ENCODE measurements at places on chromosomes 5 and 9.
A peak's percentile ranks its signal among the peaks of the same experiment; 100 is the strongest.

DNA sequence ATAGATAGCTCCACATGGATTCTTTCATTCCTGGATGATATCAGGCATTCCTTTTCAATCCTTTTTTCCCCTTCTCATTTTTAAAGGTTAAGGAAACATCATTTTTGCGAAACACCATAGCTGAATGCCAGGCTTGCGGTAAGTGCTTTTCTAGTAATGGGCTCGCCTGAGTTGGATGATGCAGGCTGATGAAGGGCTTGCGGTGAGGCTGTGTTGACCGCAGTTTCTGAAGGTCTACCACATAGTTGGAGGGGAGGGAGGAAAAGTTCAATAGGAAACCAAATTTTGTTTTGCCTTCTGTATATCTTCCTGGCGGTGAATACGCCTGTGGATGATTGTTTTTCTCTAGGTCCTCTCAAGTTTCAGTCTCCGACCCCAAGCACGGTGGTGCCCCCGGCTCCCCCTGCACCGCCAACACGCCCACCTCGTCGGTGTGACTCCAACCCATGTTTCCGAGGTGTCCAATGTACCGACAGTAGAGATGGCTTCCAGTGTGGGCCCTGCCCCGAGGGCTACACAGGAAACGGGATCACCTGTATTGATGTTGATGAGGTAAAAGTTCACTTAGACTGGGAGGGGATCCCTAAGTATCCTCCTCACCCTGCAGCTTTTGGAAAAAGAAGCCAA is 24.3 kb downstream of the THBS4 start:
- DNase-seq = no peak

- DNase-seq = no peak
Measured at GRCh38 chr5:142542906-142543305, 143.0 kb downstream of the FGF1 start.

DNA sequence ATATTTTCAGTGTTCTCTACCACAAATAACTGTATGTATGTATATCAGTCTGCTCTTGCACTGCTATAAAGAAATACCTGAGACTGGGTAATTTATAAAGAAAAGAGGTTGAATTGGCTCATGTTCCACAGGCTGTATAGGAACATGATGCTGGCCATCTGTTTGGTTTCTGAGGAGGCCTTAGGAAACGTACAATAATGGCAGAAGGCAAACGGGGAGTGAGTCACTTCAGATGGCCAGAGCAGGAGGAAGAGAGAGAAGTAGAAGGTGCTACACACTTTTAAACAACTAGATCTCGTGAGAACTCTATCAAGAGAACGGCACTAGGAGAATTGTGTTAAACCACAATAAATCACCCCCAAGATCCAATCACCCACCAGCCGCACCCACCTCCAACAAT is 121.7 kb downstream of the ADAMTS6 start:
- DNase-seq = no peak

DNA sequence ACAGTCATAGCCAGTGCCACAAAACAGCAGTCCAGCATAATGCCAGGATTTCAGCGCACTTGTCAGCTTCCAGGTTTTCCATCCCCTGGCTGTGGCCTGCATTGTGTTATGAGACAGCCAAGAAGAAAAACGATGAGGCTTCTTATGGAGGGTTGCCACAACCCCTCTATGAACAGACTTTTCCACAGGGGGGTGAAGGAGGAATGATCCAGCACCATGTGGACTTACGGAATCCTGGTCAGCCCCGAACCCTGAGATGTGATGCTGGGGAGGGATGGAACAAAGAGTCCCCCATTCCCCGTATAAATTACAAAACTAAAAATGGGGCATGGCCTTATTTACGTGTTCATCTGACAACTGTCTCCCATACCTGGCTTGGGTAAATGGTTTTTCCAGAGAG is 32.6 kb downstream of the FAXDC2 start:
- no peak for DNase-seq

DNA sequence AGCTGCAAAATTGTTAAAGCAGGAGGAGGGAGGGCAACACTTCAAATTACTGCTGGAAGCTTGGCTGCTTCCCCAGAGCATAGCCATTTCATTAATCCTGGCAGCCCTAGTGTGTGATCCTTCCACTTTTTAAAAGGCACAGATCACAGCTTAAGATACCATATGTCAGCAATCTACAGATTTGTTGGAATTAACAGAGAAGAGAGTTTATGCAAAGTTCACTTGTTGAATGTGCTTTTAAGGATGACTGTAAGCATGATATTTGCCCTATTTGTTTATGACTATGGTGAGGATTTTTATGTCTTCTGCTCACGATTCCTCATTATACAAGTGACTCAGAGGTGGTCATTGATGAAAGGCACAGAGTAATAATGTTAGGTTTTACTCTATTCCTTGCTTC is 156.0 kb upstream of the CDKN2B start:
- no peak for DNase-seq

GRCh38 chr5:36703245-36703860 is 96.9 kb downstream of the SLC1A3 start:
- no peak for DNase-seq

DNA sequence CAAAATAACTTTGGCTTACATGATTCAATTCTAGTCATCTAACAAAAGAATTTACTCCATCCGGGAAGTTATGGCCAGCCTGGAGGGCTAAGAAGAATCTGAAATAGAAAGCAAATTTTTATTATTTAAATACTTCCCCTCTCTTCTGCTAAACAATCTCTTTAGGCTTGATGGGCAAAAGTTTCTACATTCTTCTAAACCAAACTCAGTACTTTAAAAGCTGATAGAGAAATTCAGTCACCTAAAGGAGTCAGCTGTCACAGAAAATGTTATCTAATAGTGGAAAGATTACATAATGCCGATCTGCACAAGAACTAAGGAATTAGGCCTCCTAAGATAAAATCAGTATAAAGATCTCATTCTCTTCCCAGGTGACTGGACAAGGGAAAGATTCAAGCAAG is 32.4 kb downstream of the GNAQ start:
- DNase-seq = no peak

DNA sequence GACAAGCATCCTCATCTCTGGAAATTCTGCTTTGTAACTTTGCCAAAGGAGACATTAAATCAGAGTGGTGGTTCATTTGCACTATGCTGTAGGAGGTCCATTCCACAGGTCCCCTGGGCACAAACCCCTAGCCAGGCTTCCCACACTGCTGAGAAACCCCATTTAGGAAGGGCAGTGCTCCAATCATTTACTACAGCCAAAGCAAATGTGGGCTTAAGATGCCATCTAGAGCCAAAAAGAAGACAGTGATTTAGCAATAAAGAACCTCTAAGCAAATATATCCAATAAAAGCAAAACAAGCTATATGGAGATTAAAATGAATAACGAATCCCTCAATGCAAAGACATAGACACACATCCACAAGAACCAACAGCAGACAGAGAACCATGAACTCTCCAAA is 129.0 kb upstream of the ALDH1B1 start:
- no peak for DNase-seq

- DNase-seq = no peak
Measured at GRCh38 chr9:92294297-92294676, 790 bp upstream of the IARS1 start.

- DNase-seq = peak; percentile 36
Measured at GRCh38 chr9:131405858-131406537, 12.1 kb downstream of the PRRC2B start.

GRCh38 chr5:131463656-131464055 is 171.4 kb downstream of the RAPGEF6 start:
- DNase-seq = no peak

DNA sequence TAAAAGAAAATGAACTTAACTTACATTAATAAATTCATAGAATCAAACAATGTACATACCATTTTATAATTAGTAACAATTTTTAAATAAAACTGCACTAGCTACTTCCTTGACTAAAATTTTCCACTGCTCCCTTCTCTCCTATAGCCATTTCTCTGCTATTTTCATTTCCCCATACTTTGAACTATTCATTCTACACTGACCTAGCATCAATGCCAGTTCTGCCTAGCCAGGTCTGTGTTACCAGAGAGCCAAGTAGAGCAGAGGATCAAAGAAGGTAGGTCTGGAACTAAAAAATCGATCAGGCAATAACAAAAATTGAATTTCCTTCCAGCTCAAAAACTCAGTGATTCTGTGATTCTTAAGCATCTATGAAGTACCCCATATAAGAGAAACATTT is 84.5 kb downstream of the ERMP1 start:
- DNase-seq = no peak

GRCh38 chr9:87818308-87818707 is 64.4 kb upstream of the SPATA31E1 start:
- DNase-seq = no peak

- DNase-seq = no peak
Measured at GRCh38 chr5:172029876-172030275, 23.4 kb upstream of the FBXW11 start.

GRCh38 chr9:36884721-36885120 is 149.3 kb downstream of the PAX5 start:
- no peak for DNase-seq

DNA sequence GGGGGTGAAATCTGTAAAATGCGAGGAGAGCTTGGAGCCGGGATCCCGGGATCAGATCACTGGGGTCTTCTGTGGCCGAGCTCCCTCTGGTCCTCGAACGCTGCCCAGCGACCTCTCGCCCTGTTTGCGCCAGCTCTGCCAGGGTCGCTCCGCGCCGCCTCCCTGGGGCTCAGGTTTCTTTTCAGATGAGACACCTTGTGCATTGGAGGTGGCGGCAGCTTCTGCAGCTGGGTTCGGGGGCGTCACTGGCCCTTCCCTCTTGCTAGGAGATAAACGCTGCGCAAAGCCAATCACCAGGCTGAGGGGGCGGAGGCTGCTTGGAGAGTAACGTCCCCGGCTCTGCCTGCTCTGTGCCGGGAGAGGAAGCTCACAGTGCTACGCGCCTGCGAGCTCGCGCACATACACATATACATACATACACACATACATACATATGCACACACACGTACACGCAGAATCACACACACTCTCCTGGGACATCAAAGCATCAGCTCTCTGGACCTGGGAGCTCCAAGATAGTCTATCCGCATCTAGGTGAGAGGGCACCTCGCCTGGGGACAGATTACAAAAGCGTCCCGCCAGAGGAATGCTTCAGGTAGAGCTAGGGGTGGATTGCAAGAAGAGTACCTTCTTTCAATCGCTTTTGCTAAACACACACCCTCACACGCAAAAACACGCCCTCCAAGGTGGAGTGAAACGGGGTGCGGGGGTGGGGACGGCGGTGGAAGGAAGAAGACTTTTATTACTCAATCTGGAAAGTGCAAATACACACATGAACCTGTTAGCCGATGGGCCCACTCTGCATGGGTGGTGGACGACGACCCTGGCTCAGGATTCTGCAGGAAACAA is at the start of gene ST8SIA4:
ST8SIA4 (minus strand) TSS at position 244 of the 849 bp plus-strand sequence. CDS start 327 bp downstream, outside the sequence.
- DNase-seq = peak; percentile 86

DNA sequence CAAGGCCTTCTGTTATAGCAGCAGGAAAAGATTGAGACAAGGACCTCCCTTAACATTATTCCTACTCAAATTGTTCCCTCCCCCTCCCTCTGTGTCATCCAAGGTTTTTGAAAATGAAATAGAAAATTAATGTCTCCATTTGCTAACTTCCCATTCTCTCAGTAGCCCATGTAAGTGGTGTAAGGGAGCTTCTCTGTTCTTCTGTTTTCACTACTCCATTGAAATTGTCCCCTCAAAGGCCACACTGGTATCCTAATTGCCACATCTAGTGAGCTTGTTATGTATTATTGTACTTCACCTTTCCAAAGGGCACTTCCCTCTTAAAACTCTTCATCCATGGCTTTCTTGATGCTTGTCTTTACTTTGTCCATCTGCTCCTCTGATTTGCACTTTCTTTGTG is 131.2 kb upstream of the PIK3R1 start:
- no peak for DNase-seq

- DNase-seq = no peak
Measured at GRCh38 chr5:115372146-115372545, 75.7 kb upstream of the CCDC112 start.

GRCh38 chr5:142357469-142358090 is 32.8 kb upstream of the SPRY4 start:
- DNase-seq = no peak

- DNase-seq = no peak
Measured at GRCh38 chr9:124694414-124695279, 76.5 kb downstream of the NR6A1 start.

DNA sequence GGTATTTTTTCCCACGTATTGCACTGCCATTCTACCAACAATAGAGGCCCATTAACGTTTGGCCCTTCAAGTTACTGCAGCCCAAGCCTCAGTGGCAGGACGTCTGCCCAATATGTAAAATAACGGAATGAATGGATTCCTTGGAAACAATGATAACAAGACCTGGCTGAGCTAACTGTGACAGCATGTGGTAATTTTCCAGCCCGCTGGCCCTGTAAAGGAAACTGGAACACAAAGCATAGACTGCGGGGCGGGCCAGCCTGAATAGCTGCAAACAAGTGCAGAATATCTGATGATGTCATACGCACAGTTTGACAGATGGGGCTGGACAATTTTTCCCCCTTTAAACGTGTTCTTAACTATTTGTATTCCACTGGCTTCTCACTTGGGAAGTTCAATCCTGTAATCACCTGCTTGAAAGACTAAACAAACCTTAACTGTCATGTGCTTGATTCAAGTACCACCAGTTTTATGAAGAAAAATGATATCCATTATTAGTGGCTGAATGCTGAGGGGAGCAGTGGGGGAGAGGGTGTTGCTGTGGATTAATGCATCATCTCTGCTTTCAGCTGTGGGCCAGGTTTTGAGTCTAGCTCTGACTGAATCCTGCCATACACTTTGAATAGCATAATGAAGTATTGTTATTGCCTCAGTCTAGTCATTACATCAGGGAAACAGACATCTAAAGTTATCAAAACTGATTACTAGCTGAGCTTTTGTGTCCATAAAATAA is 323.9 kb downstream of the TMEM161B start:
- DNase-seq = peak; percentile 76

DNA sequence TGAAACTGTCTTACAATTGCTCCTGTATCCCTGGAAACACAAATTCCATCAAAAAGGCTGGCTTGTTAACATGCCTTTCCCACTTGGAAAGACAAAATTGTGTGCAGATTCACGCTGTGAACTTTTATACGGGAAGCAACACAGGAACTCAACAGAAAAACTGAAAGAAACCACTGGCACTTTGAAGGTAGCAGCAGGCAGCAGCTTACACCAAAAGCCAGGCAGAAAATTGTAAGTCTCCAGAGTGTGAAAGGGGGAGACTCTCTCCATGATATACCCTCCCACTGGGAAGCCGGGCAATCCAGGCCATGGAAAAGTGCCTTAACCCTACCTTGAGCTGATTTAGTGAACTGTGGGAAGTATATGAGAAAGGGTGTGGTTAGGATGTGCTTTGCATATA is 943.7 kb downstream of the CDH18 start:
- DNase-seq = no peak

- no peak for DNase-seq
Measured at GRCh38 chr9:6188906-6189305, 26.7 kb upstream of the IL33 start.

GRCh38 chr5:175866377-175866907 is 4.9 kb upstream of the CPLX2 start:
- DNase-seq = no peak

- DNase-seq = no peak
Measured at GRCh38 chr5:142254431-142254830, 70.4 kb downstream of the SPRY4 start.
